HT1080 (cell line): ENCODE measurements at places on chromosomes 6 and 20.

- peak; percentile 16 for DNase-seq
These were observed 48.4 kb upstream of the EZR start for GRCh38 chr6:158867381-158868121.

DNA sequence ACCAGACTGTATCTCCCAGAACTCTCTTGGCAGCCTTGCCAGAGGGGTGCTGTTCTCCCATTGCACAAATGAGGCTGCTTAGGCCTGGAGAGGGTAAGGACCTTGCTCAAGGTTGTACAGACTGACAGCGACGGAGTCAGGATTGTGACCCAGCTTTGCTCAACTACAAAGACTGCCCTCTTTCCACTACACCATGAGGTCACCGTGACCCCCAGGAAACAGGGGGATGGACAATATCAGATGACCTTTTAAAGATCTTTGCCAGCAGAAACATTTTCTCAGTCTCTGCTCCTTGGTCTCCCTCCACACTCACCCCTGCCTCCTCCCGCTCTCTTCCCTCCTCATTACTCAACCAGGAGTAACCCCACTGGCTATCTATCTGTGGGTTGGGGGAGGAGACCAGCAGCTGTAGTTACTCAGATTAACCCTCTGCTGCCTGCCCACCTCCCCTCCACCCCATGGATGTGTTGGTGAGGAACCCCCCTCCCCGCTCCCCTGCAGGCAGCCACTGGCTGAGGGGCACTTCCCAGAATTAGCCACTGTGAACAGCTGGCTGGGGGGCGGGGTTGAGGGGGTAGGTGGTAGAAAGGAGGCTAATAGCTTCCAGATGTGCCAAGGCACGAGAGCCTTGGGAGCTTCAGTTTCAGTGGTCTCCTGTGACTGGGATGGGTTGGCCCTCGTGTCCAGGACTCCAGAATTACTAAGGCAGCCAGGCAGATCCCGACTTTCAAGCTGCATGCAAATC, 26.9 kb upstream of the MRPS18A start:
- no peak for DNase-seq

GRCh38 chr6:44072959-44073611, 54.2 kb downstream of the MRPL14 start:
- DNase-seq = peak; percentile 65

DNA sequence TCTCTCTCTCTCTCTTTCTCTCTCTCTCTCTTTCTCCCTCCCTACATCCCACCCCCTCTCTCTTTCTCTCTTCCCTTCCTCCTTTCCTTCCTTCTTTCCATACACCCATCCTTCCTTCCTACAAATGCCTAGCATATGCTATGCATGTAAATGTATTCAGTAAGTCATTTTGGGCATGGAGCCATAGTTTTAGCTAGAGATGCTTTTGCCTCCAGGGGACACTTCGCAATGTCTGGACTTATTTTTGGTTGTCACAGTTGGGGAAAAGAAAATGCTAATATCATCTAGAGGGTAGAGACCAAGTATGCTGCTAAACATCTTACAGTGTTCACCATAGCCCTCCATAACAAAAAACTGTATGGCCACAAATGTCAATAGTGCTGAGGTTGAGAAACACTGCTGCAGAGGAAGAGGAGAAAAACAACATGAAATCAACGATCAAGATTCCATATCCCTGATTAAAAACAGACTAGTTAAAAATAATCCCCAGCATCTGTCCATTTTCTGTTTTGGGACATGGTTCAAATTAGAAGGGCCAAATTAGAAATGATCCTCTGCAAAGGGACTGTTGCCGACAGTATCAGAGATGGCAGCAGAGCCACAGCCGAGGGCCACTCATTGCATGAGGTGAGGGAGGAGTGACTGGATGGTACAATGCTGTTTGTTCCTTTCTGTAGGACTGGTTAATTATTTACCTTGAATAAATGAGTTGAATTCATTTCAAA, 152.7 kb downstream of the SH3BGRL2 start:
- no peak for DNase-seq

DNA sequence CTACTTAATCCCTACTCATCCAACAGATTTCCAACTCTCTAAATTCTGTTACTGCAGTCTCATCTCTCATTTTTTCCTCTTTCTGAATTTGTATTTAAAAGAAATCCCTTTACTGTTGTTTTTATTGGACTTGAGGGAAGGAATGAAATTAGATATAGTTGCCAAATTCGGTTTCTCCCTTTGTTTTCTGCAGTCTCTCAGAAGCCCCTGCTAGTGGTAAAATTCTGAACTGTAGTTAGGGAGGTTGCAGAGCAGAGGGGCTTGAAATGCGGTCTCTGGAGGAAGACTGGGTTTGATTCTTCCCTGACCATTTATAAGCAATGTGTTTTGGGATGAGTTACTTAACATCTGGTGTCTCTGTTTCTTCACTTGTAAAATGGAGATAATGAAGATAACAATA, 106.3 kb upstream of the TBX18 start:
- no peak for DNase-seq

GRCh38 chr20:1295276-1295930, 29.3 kb downstream of the SNPH start:
- DNase-seq = no peak

DNA sequence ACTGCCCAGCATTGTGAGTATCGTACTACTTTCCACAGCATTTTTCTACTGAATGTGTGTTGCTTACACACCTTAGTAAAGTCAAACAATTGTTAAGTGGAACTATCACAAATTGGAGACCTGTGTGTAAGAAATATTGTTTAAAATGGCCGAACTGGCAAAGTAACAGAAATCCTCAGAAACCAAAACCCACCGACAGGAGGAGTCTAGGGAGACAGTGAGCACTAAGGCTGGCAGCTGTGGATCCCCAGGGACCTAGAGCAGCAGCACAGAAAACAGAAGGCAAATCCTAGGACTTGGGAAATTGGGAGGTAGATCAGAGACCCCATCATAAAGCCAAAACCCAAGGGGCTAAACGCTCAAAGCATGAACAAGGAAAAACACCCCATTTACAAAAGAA, 69.9 kb downstream of the SESN1 start:
- no peak for DNase-seq

- DNase-seq = no peak
These were observed 2.7 kb downstream of the SLC35B3 start for GRCh38 chr6:8432614-8433013.

- peak; percentile 96 for DNase-seq
These were observed 2.5 kb downstream of the TNFRSF6B start for GRCh38 chr20:63698739-63699465.

GRCh38 chr6:90285611-90286381, 10.8 kb downstream of the BACH2 start:
- DNase-seq = peak; percentile 93

DNA sequence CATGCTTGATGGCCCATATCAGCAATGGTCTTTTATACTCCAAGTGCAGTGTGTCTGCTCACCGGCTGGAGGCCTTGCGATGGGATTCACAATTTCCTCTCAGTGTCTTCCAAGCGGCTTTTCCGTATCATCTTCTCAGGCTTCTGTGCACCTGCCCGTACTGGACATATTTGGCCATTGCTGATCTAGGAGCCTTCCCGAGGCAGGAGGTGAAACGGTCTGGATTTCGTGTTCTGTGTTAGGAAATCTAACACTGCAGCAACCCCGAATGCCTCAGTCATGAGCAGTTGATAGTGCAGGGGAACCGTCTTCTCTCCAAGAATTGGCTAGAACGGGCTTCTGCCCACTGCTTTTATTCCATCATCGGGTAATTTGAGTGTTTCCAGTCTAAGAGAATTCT, 60.5 kb downstream of the PPP1R14C start:
- no peak for DNase-seq

- no peak for DNase-seq
These were observed 19.1 kb upstream of the IRF4 start for GRCh38 chr6:372336-372911.

DNA sequence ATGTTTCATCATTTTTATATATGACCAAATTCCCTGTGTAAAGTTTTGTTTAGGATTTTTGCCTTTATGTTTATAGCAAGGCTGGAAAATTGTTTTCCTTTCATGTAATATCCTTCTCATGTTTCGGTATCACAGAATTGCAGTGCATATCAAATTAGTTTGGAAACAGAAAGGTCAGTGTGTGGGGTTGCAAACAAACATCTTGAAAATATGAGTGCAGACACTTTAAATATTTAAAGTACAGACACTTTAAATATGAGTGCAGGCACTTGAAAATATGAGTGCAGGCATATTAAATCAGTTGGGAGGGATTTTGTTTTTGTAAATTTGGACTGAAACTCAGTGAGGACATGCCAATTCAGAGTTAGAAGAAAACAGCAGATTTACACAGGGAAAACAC, 6.5 kb downstream of the SLPI start:
- no peak for DNase-seq

DNA sequence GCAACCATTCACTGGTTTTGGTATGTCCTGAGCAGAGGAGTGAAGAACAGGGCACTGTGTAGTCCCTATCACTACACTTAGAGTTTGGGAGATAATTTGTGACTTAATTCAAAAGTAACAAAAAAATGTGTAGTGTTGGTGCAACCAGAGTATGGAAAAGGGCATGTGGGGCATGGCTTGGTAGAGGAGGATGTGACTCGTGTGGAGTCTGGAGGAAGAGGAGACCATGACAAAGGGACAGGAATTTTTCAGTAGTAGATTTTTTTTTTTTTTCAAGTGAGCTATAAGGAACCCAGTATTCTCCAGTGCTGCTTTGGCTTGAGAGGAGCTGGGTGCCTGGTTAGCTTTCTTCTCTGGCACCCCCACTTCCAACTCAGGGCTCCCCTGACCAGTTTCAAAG, 5.1 kb downstream of the MTRES1 start:
- peak; percentile 74 for DNase-seq

- no peak for DNase-seq
These were observed 123.5 kb upstream of the SAMD5 start for GRCh38 chr6:147384737-147385710.

GRCh38 chr6:78570044-78570443, 297.3 kb upstream of the IRAK1BP1 start:
- DNase-seq = no peak

DNA sequence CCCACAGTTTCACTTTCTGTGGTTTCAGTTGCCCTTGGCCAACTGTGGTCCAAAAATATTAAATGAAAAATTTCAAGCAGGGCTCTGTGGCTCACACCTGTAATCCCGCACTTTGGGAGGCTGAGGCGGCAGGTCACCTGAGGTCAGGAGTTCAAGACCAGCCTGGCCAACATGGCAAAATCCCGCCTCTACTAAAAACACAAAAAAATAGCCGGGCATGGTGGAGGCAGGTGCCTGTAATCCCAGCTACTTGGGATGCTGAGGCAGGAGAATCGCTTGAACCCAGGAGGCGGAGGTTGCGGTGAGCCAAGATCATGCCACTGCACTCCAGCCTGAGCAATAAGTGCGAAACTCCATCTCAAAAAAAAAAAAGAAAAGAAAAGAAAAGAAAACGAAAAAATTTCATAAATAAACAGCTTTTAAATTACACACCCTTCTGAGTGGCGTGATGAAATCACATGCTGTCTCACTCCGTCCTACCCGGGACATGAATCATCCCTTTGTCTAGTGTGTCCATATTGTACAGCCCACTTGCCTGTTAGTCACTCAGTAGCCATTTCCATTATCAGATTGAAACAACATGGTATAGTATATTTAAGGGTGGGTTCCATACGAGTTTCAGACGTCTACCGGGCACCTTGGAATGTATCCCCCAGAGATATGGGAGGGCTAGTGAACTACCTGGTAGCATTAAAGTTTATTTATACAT, 11.7 kb downstream of the PTPRK start:
- peak; percentile 91 for DNase-seq

GRCh38 chr6:27814665-27815424, 97.4 kb downstream of the OR2B2 start:
- DNase-seq = peak; percentile 94

DNA sequence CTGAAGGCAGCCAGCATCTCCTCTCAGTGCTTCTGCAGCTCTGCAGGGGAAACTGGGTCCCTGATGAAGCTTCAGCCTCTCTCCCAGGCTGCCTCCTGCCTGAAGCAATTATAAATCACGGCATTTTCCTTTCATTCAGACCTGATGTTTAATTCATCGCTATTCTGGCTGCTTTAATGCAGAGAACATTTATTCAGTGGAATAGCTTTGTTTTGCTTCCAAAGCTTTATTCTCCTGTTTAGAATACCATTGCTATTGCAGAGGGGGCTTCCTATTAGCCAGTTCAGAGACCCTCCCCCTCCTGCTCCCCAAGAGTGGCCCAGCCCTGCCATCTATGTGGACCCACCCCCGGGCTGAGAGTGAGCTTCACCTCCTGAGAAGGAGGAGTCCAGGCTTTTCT, 255.6 kb downstream of the LRFN2 start:
- no peak for DNase-seq

DNA sequence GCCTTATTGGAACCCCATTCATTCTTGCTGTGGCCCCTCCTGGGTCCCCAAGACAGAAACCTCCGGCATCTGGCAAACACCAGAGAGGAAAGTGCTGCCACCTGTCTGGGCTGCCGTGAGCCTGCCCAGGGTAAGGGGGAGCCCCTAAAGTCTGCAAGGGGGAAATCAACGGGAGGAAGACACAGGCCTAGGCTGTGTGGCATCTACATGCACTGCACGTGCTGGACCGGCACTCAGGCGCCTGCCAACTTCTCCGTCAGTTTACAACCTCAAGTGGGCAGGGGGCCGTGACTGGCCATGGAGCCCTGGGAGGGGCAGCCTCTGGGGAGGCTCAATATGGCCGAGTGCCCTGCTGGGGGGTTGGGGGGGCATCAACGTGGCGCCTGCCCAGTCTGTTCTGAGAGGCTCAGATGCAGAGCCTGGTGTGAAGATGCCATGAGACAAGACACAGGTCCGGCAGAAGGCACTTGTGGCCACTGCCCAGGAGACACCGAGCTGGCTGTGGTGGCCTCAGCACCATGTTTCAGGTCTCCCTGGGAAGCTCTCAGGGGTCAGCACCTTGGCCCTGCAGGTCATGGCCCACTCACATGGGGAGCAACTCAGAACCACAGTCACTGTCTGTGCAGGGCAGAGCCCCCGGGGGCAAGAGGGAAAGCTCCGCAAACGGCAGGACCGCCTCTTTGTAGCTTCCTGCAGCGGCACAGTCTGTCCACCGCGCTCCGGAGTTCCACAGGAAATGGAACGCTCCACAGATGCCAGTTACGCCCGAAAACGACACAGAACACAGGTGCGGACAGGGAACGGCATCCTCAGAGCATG, 8.4 kb downstream of the UCKL1 start:
- DNase-seq = no peak

- DNase-seq = no peak
These were observed 214.4 kb downstream of the ERMARD start for GRCh38 chr6:169965657-169966311.

GRCh38 chr6:22436134-22436533, 133.2 kb upstream of the HDGFL1 start:
- no peak for DNase-seq

DNA sequence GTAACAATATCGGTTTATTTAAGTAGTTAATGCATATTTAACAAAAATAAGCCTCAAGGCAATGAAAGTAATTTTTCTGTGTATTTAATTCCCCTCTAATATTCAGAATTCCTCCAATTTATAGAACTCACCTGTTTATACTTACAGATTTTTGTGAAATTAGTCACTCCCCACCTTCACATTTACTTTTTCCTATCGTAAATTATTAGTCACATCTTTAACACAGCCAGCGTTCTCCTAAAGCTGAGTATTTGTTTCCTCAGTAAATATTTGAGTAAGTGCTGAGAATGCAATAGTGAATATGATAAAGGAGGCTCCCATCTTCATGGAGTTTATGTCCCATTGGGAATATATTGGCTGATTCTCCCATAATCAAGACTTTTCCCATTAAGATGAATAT, 88.0 kb downstream of the SYCP2 start:
- DNase-seq = no peak
